ENCODE measurements at places on chromosomes 12 and 14. TPM values are rescaled to one million over a fixed set of nuclear protein-coding genes. Genes with fewer than 3 reads are reported as not detected.

DNA sequence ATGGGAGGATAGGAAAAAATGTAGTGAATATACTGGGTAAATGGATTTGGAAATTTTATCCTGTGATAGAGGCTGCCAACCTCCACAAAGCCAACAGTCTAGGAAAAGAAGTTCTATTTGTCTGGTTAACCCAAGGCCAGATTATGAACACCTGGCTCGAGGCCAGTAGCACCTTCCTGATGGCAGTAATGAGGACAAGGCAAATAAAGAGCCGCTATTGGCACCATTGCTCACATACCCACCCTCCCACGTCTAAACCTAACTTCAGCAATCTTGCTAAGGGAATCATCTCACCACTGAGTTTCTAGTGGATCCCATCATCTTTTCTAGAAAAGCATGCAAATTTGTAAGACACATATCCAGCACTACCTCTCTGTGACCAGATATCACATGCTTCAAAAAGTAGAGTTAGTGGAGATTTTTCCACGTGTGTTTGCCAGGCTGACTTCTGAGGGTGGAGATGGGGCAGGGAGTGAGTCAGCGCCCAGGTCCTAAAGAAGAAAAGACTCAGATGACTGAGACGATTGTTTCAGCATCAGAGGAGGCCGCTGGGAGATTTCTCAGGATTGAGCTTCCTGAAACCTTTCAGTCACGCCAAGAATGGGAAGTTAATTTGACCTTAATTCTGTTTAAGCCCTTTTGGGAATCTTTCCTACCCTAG lies 362.9 kb downstream of the EMP1 start:
- DNase-seq: no peak

DNA sequence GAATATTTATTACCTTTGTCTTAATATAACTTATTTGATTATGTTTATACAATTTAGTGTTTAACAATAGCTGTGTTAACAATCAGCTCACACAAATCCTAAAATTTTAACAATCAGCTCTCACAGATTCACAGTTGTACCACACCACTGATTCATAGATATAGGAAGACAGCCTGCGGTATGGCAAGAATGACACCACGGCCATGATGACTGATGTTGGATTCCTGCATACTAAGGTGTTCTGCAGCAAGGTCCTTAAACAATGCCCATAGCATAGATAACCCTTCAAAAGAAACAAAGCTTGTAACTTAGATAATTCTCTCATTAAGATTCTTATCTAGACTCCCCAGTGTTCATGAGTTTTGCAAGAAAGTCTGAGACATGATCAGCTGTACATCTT lies 3.9 kb upstream of the PYROXD1 start:
- DNase-seq: no peak

DNA sequence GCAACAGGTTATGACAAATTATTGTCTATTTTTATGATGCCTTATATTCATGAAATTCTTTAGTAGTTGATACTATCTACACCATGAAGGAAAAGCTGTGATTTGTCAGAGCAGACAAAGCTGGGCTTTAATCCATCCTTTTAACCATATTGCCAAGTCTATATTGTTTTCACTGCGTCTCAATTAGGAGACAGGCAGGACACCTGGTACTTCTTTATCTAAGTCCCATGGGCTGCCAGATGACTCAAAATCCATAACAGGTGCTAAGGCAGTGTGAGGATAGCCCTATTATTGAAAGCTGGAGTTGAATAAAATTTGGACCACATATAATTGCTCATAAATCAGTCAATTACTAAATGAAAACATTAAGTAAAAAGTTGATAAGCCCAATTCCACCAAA lies 22.6 kb downstream of the INSM2 start:
- DNase-seq: no peak

- peak; percentile 60 for DNase-seq
Measured at GRCh38 chr12:89345830-89346740, 6.2 kb downstream of the DUSP6 start.

DNA sequence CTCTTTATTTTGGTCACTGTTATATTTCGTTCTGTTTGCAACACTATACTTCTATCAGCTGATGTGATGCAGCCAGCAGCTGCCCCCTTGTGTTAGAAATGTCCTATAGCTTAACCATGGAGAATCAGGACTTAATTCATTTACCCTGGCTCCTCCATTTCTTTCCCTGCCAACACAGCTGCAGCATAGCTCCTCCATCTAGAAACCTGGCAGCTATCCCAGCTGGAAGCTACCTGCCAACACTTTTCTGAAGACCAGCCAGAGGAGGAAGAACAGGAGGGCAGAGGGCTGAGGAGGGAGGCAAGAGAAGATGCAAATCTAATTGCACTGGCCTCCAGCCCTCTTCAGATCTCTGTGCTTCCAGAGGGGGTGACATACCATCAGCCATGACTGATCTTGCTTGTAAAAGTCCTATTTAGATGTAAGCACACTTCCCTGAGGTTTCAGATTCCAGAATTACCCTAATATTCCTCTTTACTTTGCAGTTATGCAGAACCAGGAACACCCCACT lies 156.8 kb upstream of the TMEM260 start:
- DNase-seq: peak; percentile 7

DNA sequence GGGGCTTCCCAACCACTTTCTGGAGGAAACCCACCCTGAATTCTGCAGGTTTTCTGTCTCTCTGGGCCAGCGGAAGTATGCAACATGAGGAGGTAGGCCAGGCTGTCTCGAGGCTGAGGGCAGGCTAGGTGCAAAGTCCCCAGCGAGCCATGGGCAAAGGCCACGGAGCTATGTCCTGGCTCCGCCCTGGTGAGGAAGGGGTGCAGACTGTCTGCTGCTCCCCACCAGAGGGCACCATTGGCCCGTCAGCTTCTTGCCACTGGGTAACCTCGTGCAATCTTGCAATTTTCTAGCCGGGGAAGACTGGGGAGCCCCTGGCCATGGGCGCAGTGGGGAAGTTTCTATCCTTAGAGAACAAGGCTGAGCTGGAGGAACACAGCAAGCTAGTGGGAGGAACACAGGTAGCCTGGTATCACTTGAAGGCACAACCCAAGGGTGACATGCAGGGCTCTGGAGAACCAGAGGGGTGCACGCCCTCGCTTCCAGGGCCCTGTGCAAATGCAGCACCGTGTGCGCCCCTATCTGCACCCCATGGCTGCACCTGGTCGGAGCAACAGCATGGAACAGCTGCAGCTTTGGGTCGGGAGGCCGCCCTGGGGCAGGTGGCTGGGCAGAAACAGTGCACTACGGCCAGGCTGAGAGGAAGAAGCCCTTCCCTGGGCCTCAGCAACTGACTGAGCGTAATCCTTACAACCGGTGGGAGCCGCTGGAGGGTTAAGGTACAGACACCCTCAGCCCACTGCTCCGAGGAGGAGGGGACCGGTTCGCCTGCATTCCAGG lies 27.6 kb upstream of the RPLP0 start:
- peak; percentile 83 for DNase-seq

DNA sequence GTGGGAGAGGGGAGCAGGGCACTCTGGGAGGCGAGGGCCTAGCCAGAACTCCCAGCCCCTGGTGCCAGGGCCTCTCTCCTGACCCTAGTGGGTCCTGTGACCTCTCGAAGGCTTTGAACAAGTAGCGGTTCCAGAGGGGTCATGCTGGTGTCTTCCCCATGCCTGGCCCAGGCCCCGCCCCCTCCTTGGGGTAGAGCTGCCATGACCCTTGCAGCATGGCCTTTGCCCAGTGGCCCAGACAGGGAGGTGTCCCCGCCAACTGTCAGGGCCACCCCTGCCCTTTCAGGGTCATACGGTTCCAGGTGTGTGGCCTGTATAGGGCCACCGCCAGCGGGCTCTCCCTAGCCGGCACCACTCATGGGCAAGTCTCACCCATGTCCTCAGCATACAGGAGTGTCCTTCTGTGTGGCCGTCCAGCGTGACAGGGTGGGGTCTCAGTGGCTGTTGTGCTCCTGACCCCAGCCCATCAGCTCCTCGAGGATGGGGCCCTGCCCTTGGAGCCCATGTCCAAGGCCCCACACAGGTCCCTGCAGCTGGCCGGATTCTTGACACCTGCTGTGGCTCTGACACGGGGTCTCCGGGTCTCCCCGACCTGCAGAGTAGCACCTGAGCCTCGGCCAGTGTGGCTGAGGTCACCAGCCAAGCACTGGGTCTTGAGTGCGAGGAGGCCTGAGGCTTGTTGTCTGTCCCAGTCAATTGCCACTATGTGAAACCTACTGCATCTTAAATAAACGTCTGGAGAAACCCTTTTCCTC lies 34.6 kb downstream of the PACS2 start:
- no peak for DNase-seq

The PAX9 gene
- total RNA-seq: not detected

- no peak for DNase-seq
Measured at GRCh38 chr14:44804391-44804790, 157.4 kb downstream of the KLHL28 start.

DNA sequence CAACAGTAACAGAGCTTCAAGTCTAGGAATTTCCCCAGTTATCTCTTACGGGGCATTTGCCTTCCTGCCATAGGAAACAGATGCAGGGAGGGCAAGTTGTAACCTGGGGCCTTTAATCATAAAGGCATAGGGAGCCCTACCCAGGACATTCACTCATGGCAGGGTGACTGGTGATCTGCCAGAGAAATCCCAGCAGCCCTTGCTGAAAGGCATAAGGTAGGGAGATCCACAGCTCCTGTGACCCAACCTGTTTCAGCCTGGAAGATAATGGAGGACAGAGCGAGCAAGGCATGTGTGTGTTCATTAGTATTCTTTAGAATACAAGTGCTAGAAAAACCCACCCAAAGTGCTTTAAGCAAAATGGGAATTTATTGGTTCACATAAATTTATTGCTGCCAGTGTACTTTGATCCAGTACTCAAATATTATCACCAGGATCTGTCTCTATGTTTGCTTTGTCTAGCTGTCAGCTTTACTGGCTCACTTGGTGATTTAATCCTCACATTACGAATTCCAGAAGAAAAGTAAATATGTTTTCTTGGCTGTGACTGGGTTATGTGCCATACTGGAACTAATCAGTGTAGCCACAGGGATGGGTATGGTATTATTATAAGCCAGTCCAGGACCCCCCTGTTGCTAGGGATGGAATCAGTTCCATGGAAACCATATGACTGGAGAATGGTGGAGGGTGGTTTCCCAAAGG lies 21.1 kb upstream of the AKAP6 start:
- no peak for DNase-seq

DNA sequence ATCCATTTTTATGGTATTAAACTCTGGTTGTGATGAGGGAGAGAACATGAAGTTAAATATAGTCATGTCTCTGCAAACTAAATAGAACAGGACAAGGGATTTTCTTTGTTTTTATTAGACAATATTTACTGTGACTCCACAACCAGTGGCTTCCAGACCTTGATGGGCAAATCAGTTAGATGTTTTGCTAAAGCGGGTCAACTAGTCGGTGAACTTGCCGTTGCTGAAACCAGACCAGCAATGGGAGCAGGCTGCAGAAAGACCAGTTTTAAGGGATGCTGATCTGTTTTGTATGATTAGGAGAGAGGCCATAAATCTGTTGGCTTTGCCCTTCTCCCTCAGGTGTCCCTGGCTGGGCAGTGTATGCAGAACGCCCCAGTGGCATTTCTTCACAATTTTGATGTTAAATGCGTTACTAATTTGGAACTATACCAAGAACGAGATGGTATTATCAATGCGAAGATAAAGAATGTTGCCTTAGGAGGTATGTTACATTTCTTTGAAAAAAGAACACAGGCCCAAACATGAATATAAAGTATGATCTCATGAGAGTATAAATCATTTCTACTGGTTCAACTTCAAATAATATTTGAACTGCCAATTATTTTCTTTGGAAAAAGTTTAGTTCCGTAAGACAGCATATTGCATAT lies 19.4 kb downstream of the TCTN2 start:
- no peak for DNase-seq

GRCh38 chr12:79624378-79624777 lies 66.4 kb downstream of the PAWR start:
- DNase-seq: no peak

DNA sequence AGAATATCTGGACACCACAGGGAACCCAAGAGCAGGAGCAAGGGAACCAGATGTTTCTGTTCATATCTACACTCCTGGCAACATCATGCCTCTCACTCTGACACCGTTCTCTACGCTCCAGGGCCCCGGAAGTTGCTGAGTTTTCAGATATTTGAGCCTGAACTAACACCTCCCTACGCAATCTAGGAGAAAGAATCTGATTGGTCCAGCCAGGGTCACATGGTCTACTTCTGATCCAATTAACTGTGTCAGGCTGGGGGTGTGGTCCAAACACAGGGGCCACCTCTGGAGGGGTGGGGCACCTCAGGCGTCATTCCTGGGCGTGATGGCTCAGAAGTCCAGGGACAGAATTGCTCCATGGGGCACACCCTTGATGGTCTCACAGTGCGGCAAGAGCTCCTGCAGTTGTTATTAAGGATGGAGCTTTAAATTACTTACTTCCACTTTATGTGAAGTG lies 165.5 kb downstream of the PTPN11 start:
- DNase-seq: no peak

The BBOF1 gene
- 1.3 TPM for total RNA-seq

The TROAP gene
- 35.0 TPM for total RNA-seq

GRCh38 chr12:2692080-2692479 lies 102.7 kb upstream of the FKBP4 start:
- DNase-seq: no peak

The B4GALNT1 gene
- 2.9 TPM for total RNA-seq

The KRT82 gene
- not detected for total RNA-seq

DNA sequence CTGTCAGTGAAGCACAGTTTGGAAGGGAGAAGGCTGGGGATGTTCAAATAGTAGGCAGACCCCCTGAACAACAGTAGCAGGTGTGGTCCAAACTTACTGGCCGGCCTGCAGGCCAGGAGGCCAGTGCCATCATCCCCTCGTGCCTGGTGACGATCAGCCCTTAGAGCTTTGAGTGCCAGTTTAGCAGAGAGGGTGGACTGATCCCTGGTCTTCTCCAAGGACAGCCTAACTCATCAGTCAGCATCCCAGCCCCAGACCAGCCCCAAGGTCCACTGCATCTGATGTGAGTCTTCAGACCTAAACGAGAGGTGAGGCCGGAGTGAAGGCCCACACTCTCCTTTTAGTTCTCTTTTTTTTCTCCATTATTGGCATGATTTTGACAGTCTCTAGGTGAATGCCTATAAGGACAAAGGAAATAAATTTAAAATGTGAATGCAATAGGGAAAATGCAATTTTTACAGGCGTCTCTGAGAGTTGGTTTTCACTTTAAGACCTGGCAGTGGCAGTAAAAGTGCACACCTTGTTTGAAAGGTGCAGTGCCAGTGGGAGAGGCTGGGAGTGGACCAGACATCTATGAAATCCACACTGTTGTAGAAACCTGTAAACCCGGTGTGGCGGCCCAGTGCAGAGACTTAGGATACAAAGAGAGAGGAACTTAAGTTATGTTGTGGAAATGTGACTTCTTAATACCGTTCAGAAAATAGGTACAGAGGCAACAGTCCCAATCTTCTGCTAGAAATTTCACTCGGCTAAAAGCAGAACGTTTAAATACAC lies 311.2 kb downstream of the CACNA1C start:
- no peak for DNase-seq

DNA sequence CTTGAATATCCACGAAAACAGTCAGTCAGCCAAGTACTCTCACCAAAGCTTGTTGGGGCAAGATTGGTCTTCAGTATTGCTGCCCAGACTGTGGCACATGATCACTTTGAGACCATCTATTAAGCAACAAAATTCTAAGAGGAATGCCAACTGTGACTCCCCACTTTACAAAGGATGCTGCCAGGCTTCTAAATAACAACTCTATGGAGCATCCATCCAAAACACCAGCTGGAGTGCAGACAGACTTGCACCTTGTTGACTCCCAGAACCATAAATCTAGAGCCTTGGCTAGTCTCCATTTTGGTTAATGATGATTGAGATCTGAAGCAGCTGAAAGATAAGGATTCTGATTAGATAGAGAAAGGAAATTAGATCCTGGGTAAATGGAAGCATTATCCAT lies 132.8 kb downstream of the DIO2 start:
- DNase-seq: no peak

- no peak for DNase-seq
Measured at GRCh38 chr14:38868399-38869290, 234.4 kb downstream of the SEC23A start.

- DNase-seq: no peak
Measured at GRCh38 chr12:69056743-69057515, 124.0 kb upstream of the CPM start.
